ENCODE measurements at places on chromosomes 5 and 9.

- DNase-seq = no peak
Observed at GRCh38 chr5:140140435-140140834, 14.7 kb downstream of the IGIP start.

GRCh38 chr5:135944967-135945560 is 9.7 kb downstream of the LECT2 start:
- DNase-seq = no peak

- DNase-seq = no peak
Observed at GRCh38 chr9:128175726-128176125, 15.6 kb downstream of the CIZ1 start.

DNA sequence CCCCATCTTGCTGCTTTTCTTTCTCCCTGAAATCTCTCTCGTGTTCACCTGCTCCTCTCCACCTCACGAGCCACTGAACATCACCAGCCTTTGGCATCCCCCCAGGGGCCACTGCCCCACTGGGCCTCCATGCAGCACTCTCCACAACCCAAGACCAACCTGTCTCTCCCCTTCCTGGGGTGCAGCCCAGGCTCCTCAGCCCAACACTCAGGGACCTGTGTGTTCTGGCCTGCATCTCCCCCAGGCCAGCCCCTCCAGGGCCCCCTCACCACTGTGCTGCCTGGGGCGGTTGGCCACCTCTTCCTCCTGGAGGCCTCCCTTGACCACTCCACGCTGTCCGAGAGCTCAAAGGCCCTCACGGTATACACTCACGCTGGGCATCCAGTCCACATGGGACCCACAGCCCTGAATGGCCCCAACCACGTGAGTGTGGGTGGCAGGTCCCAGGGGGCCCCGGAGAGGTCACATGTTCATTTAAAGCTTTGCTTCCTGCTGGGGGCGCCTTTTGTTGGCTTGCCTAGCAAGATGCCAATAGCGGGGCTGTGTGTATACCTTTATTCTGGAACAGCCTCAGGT is 453 bp upstream of the DOK3 start:
- DNase-seq = no peak

GRCh38 chr5:56490971-56491468 is 257.9 kb upstream of the ANKRD55 start:
- no peak for DNase-seq

- DNase-seq = no peak
Observed at GRCh38 chr9:99373912-99374311, 151.8 kb downstream of the SEC61B start.

DNA sequence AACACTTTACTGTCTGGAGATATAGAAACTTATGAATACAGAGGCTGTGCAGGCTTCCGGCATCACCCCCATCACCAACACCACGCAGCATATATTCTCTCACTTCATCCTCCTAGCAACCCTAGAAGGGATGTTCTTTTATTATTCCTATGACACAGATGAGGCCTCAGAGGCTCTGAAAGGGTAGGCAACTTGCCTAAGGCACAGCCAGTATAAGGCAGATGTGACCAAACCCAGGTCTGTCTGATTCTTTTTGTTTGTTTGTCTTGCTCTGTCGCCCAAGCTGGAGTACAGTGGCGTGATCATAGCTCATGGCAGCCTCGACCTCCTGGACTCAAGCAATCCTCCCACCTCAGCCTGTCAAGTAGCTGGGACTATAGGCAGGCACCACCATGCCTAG is 22.8 kb upstream of the CORO2A start:
- no peak for DNase-seq

GRCh38 chr9:81387360-81388106 is 301.8 kb downstream of the TLE1 start:
- no peak for DNase-seq

DNA sequence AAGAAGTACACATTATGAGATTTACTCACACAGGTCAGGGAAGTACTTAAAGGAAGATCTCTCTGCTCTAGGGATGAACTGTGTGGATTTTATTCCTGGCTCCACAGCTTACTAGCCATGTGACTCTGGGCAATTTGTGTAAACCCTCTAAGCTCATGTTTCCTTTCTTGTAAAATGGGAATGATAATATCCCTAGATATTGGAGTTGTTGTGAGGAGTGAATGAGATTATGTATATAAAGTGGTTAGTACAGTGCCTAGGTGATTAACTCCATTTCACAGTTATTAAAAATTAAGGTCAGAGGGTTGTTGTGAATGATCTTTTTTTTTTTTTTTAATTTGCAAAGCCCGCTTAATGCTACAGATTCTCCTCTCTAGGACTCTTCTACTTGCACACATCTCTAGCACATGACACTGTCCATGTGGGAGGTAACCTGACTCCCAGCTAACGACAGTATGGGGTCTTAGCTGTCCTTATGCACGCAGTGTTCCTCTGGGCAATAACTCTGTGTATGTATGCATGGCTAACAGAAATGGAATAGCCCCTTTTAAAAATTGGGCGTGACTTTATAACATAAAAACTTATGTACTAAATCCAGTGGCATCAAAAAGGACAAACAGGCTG is 23.9 kb upstream of the MYOT start:
- no peak for DNase-seq

DNA sequence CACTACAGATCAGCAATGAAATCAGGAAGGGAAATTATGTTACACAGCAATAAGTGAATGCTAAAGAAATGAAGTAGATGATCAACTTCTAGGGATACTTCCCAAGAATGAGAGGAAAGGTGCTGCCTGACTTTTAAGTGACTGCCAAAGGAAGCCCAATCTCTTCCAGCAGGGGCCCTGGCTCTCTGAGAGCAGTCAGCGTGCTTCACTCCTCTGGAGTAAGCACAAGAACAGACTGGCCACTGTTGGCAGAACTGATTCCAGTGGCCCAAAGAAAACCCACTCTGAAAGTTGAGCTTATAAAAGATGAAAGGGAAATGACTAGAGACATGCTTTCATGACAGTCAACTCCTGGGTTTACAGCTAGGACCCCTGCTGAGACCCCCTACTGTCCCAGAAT is 41.8 kb downstream of the MTMR12 start:
- no peak for DNase-seq

DNA sequence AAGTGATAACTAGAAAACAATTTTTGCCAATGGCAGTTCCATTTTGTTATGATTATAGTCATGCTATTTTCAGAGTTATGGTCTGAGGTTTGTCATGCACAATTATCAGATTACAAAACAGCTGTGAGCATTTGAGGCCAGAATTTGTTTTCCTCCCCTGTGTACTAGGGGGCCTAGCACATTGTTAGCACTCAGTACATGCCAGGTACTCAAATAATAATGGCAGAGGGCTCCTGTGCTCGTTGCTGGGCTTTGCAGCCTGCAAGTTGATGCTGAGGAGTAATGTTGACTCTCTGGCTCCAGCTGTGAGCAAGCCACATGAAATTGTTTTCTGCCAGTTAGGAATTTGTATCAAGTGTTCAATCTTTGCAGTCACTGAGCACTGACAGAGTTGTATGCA is 6.9 kb downstream of the DNAI1 start:
- DNase-seq = no peak

- no peak for DNase-seq
Observed at GRCh38 chr9:106775960-106776359, 87.0 kb upstream of the ZNF462 start.

DNA sequence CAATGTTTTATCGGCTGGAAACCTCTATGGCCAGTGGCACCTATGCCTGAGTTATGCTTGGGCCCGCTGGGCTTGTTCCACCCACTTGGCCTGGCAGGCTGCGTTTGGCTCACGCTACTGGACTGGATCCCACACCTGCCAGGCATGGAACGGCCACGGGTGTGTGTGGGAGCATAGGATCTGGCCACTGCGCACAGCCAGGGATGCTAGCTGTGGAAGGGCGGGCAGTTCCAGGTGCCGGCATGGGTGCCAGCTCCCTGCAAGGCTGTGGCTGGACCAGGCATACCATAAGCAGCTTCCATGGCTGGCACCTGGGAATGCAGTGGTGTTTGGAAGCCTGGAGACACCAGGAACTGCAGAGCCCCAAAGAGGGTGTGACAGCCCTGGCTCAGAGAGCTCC is 1063.9 kb upstream of the ACO1 start:
- DNase-seq = no peak

DNA sequence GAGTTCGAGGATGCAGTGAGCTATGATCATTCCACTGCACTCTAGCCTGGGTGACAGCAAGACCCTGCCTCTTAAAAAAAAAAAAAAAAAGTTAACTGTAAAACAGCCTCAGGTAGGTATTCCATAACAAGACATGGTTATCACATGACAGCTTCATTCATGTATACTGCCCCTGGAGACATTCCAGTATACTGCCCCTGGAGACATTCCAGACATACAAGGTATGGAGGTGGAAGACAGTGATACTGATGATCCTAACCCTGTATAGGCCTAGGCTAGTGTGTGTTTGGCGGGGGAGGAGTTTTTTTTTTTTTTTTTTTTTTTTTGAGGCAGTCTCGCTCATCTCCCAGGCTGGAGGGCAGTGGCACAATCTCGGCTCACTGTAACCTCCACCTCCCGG is 105.5 kb downstream of the RICTOR start:
- DNase-seq = no peak

DNA sequence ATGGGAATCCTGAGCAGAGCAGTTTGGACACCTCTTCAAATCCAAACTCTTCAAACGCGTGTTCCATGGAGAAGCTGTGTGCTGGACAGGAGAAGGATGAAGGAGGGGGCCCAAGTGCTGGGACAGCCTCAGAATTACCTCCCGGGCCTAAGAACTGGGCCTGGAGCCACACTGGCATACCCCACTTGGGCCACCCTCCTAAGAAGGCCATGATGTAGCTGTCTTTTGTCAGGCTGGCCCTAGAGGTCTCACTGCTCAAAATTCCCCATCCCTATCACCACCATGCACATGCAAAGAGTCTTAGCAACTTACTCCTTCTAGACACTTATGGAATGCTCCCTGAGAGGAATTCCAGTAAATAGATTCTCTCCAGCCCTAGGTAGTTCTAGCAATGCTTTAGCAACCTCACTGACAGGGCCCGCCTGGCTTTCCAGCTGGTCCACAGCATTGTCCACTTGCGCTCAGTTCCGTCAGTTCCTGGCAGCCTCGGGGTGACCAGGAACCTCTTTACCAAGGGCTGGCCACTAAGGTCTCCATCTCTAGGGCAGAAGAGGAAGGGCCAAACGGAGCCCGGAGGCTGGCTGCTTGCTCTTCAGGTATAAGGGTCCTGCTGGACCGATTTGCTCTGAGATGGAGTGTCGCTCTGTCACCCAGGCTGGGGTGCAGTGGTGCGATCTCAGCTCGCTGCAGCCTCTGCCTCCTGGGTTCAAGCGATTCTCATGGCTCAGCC is 75.3 kb downstream of the RGS3 start:
- no peak for DNase-seq

- DNase-seq = no peak
Observed at GRCh38 chr5:119019949-119020348, 31.6 kb upstream of the DTWD2 start.

GRCh38 chr9:127522727-127523126 is 71.4 kb downstream of the LRSAM1 start:
- no peak for DNase-seq

- DNase-seq = no peak
Observed at GRCh38 chr5:82807021-82807420, 270.2 kb downstream of the TMEM167A start.

DNA sequence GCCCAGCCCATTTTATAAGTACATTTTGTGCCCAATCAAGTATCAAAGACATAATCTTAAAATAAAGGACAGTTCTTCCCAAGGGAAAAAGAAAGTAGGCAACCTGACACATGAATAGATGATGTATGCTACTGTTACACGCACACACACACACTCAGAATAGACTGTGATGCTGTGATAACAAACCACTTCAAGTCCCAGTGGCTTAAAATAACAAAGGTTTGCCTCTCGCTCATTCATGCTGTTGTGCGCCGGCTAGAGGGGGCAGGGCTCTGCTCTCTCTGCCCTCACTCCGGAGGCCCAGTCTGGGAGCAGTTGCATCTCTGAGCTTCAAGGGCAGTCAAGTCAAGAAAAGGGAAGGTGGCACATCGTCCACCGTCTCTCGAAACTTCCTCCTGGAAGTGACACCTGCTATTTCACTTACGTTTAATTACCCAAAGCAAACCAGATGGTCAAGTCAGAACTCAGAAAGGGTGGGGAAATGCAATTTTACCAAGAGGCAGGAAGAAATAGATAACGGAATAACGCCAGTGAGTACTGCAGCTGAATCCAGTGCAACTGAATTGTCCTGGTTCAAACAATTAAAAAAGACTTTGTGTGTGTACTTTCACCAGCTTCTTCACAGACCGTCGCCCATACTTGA is 43.3 kb downstream of the ANKRD33B start:
- DNase-seq = no peak

- DNase-seq = no peak
Observed at GRCh38 chr5:134647750-134648424, 698 bp upstream of the SEC24A start.

DNA sequence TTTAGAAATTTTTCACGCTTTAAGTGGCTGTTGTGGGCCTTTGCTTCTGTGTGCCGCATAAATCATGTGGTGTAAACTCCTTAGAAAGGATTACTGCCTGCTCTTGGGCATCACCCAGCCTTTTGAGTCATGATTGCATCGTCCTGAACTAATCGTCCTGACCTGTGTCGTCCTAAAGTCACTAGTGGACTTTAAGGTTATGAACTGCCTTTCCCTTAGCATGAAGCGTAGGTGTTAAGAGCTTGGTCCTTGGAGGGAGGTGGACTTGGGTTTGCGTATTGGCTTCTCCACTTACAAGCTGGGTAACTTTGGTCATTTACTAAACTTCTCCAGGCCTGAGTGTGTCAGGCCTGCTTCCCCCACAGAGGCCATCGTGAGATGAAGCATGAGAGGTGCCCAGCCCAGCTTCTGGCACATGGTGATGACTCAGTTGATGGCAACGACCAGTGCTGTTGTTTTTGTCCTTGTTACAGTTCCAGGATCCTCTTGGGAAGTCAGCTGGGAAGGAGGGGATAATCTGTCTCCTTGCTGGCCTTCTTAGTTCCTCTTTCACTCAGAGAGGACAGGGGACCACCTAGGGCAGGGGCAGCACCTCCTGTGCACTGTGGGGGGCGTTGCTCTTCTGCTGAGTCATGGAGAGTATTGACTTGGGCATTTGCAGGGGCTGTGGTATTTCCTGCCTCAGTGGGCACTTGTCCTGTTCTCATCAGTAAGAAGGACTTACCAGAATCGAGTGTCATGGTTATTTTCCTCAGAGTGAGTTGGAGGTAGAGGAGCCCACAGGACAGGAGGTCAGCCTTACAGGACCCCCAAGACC is 54.2 kb upstream of the NCS1 start:
- DNase-seq = no peak

GRCh38 chr5:96601200-96601599 is 61.0 kb upstream of the CAST start:
- DNase-seq = no peak

DNA sequence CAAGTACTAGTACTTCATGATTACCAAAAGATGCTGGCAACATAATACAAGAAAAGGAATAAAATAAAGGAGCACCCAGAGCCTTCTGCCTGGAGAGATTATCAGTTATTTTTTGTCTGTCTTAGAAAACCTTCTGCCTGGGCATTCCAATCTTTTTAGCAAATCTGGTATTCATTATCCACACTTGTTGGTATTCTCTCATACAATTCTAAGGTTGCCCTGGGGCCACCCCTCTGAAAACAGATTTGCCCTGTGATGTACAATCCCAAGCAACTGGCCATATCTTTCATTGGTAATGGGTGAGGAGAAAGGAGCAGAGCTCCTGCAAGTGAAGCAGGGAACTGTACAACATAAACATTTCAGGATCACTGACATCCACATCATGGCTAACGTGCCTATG is 47.8 kb downstream of the WDR41 start:
- no peak for DNase-seq

- DNase-seq = no peak
Observed at GRCh38 chr5:57681942-57682341, 199.3 kb upstream of the ACTBL2 start.

- no peak for DNase-seq
Observed at GRCh38 chr9:77616191-77616590, 31.9 kb downstream of the GNA14 start.

All from stimulated activated CD8-positive, alpha-beta memory T cell treated with anti-CD3 and anti-CD28 coated beads, Interleukin-7, amount 100 ng/mL, for 1 hour (primary cell).